ENCODE measurements at places on chromosomes 16 and 17.

- DNase-seq, result no peak
Observed at GRCh38 chr16:35908942-35909341, 2449.5 kb downstream of the TP53TG3F start.

DNA sequence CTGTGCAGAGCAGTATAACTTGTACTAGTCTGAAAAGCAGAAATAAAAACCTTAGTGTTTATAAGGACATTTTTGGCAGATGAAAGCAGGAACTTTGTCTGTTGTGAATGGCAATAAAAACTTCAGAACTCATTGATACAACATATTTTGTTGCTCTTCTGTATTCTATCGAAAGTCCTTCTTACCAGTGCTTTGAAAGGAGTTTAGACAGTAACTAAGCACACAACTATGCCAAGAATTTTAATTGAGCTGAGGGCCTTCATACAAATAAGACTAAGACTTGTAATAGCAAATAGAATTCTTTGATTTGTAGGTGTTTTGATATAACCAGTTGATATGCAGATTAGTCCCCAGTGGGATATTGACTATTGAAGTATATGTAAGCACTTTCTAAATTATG lies 308.4 kb downstream of the ZFHX3 start:
- no peak for DNase-seq

DNA sequence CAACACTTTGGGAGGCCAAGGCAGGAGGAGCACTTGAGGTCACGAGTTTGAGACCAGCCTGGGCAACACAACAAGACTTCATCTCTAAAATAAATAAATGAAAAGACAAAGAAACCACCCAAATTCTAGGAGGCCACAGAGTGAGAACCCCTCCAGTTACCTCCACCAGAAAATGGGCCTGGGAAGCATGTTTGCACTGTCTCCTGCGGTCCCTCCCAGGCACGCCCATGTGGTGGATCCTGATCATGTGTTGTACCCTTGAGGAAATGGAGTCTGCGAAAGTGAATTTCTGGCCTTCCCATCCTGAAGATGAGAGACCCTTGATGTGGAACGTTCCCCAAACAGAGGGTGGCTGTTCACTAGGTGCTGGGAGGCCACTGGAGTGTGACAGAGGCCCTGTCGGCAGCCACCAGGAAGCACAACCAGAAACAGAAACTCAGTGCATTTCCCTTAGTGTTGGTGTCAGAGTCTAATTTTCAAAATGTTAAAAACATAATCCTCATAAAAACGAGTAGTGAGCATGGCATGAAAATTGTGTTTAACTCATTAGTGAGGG lies 19.2 kb upstream of the USP22 start:
- no peak for DNase-seq

- no peak for DNase-seq
Observed at GRCh38 chr16:49674351-49674851, 181.5 kb downstream of the ZNF423 start.

DNA sequence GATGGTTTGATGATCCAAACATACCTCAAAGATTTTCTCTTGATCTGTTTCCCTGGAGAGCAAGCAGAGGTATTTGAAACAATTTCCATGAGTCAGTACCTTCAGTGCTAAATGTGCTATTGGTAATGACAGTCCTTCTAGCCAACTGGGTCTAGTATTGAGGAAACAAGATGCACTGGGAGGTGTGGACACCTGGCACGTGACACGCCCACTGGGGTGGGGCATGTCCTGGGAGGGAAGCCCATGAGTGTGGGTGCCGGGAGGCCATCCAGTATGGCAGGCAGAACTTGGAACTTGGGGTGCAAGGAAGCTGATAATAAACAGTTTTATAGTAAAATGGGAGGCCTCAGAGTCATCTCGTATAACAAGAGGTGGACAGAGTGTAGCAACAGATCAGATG lies 17.9 kb upstream of the AKAP1 start:
- DNase-seq, result no peak

- no peak for DNase-seq
Observed at GRCh38 chr16:10112021-10112420, 70.2 kb downstream of the GRIN2A start.

DNA sequence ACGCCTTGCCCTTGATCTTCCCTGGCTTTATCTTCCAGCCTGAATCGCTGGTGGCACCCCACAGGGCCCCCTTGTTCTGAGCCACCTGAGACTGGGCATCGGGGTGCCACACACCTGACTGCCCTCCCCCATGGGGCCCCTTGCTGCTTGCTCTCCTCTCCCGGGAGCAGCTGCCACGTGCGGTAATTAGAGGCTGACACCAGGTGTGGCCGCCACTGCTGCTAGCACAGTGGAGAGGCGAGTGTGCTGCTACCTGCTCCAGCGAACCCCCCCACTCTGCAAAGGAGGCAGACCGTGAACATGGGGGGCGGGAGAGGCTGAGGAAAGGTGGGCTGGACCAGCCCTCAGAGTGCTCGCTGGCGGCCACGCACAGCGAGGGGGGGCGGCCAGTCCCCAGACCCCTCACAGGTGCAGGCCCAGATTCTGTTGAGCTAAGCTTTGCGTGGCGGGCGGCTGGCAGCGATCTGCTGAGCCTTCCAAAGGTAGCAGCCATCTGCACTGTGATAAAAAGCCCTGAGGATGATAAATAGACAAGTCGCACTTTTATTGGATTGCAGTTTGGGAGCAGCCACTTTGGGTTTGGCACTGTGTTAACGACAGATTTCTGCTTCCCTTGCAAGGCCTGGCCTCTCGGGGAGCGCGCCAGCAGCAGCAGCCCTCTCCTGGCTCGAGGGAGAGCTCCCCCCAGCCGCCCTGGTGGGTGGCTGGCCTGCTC lies 167.9 kb upstream of the GSE1 start:
- DNase-seq, result no peak

DNA sequence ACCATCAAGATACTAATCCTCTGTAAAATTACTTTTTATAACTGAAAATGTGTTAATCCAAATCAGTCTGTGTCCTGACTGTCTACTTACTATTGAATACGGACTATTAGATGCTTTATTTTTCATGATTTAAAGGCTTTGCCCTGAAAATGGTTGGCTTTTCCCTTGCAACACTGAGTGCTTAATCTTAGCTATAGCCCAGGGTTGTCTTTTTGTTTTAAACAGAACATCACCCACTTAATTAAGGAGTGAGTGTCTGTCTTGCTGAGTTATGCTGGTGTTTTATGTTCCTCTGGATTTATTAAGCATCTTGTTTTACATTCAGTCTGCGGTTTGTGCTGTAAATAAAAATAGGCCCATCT lies 11.0 kb downstream of the FTO start:
- no peak for DNase-seq

DNA sequence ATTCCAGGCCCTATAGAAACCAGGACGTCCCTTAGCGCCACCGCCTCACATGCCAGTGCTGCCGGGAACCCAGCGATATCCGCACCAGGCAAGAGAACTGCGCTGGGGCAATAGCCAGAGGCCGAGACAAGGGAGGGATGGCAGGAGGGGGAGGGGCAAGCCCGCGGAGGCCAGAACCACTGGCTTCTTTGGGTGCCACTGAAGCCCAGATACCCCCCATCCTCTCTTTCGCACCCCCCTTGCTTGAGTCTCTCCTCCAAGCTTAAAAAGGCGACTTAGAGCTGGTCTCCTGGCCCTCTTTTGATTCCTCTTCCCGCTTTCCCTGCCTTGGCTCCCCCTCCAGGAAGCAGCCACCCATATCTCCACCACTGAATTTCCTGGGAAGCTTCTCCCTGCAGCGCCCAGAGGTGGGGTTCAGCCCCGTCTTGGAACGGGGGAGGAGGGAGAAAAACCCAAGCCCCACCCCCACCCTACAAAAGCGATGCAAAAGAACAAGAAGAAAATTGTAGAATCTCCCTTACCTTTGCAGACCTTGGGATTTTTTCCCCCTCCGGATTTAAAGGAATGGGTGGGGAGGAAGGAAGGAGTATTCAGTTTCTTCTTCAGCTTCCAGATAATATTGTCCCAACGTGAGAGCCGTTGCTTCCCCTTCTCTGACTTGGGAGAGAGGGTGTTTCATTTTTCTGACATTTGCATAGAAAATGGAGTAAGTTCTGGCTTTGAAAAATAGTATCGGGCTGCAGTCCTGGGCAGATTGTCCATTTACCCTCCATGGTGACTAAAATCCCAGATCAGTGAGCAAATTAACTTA lies 622 bp downstream of the HOXB6 start:
- DNase-seq, result no peak

DNA sequence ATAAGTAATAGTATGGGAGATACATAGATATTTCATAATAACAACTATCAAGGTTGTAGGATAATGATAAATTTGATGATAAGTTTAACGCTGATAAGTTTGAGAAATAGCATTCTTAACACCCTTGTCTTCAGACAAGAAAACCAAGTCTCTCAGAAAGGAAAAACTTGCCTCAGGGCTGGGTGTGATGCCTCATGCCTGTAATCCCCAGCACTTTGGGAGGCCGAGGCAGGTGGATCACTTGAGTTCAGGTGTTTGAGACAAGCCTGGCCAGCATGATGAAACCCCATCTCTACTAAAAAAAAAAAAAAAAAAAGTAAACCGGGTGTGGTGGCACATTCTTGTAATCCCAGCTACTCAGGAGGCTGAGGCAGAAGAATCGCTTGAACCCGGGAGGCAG lies 90.7 kb downstream of the SHISA9 start:
- no peak for DNase-seq

DNA sequence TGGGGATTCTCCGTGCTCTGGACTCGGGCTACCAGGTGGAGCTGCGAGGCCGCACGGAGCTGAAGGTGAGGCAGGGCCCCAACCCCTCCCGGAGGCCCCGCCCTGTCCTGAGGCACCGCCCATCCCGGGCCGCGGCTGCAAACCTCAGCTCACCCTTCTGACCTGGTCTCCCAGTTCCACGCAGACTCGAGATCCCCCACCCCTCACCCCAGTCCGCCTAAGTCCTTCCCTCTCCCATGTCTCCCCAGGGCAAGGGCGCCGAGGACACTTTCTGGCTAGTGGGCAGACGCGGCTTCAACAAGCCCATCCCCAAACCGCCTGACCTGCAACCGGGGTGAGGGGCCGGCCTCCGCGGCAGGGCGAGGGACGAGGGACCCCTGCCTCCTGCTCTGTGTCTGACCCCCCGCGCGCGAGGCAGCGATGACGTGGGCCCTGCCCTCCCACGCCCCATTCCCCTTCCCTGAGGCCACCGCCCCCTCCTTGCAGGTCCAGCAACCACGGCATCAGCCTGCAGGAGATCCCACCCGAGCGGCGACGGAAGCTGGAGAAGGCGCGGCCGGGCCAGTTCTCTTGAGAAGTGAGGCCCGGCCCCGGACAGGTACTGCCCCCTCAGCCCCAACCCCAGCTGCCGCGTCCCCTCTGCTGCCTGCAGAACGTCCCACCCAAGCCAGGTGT lies 13.7 kb downstream of the GUCY2D start:
- DNase-seq, result no peak

DNA sequence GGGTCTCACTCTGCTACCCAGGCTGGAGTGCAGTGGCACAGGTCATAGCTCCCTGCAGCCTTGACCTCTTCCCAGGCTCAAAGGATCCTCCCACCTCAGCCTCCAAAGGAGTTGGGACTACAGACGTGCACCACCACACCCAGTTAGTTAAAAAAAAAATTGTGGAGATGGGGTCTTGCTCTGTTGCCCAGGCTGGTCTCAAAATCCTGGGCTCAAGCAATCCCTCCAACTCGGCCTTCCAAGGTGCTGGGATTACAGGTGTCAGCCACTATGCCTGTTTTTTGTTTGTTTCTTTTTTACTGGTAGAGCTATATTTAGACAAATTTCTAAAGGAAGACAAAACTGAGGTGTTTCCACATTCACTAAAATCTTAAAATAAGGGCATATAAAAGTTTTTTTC lies 1.7 kb downstream of the CMTR2 start:
- DNase-seq, result no peak

- DNase-seq, result no peak
Observed at GRCh38 chr17:3036800-3037199, 26.6 kb downstream of the OR1D5 start.

- no peak for DNase-seq
Observed at GRCh38 chr17:9044772-9045463, 23.6 kb downstream of the NTN1 start.

GRCh38 chr16:68486502-68487202 lies 38.3 kb upstream of the SMPD3 start:
- DNase-seq, result no peak

GRCh38 chr16:48295488-48296281 lies 48.3 kb upstream of the ABCC11 start:
- no peak for DNase-seq

- no peak for DNase-seq
Observed at GRCh38 chr16:55944377-55944802, 69.2 kb upstream of the CES5A start.

GRCh38 chr17:80122026-80122575 lies 20.7 kb downstream of the GAA start:
- no peak for DNase-seq
